ENCODE measurements at places on chromosomes 1 and 21.
A peak's percentile ranks its signal among the peaks of the same experiment; 100 is the strongest.

DNA sequence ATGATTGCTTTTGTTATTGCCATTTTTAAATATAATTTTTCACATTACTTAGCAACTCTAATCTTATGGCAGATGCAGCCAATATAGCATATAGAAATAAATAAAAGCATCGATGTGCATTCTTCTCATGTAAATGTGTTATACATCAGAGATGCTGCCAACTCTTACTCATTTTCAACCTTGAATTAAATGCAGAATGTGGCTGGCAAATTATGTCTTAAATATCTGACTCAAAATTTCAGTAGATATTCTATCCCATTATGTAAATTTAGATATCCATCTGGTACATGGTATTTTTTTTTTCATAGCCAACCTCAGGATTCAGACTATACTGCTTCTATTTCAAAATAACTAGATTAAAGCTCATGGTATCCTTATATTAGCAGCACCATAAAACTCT is 916.7 kb upstream of the TMPRSS15 start:
- DNase-seq, result no peak

GRCh38 chr1:6149597-6149996 is 30.5 kb downstream of the CHD5 start:
- no peak for DNase-seq

- no peak for DNase-seq
These were observed 120.5 kb downstream of the RUNX1 start for GRCh38 chr21:34928637-34929036.

DNA sequence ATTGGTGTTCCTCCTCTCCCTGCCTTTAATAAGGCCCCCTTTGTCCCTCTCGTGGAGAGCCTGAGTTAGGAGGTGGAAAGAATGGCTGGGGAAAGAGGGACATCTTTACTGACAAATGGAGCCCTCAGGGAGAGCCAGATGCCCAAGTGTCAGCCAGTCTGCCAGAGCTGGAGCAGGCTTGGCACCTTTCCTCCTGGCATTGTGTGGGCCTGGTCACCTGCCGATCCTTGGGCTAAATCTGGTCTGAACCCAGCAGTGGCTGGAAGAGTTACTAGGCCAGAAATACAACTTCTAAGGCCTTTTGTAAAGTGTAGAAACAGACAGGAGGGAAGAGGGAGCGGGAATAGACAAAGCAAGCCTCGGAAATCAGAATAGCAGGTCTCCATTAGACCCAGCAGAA is 24.9 kb downstream of the VANGL1 start:
- no peak for DNase-seq

- no peak for DNase-seq
These were observed 33.0 kb upstream of the ADARB1 start for GRCh38 chr21:45041351-45041805.

- no peak for DNase-seq
These were observed 738 bp downstream of the INTS7 start for GRCh38 chr1:212034516-212035122.

- no peak for DNase-seq
These were observed 735.8 kb downstream of the LTN1 start for GRCh38 chr21:28256837-28257236.

DNA sequence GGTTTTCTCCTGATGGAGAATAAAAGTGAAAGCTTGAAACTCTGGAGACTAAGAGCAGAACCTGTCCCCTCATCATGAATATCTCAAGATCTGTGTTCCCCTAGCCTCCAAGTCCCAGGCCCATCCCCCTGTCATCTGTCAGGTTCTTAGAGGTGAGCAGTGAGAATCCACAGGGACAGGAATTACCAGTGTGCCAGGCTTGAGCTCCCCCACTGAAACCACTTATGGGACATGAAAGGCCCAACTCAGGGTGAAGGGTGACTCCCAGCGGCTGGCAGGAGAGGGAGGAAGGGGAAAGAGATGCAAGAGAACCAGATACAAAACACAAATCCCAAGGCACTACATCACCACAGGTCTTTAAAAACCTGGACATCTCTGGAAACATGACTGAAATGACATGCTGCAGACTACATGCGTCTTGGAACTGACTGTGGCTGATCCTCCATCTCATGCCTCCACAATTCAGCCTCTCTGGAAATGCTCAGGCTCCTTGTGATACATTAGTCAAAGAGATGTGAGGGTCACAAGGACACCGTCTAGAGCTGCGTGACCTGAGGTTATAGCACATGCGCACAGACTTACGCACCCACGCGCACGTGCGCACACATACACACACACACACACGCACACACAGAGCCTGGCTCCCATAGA is 6.8 kb upstream of the LY9 start:
- DNase-seq, result no peak

- DNase-seq, result no peak
These were observed 34.2 kb downstream of the KRTAP10-1 start for GRCh38 chr21:44505673-44506278.

- DNase-seq, result no peak
These were observed 2.9 kb downstream of the KCNE1 start for GRCh38 chr21:34509151-34509550.

- DNase-seq, result no peak
These were observed 1012.7 kb downstream of the ADGRL2 start for GRCh38 chr1:82813386-82813785.

GRCh38 chr1:245874942-245875580 is 632.0 kb downstream of the SMYD3 start:
- DNase-seq, result peak; percentile 33

- DNase-seq, result no peak
These were observed 43.2 kb downstream of the LRRC71 start for GRCh38 chr1:156963621-156964020.

DNA sequence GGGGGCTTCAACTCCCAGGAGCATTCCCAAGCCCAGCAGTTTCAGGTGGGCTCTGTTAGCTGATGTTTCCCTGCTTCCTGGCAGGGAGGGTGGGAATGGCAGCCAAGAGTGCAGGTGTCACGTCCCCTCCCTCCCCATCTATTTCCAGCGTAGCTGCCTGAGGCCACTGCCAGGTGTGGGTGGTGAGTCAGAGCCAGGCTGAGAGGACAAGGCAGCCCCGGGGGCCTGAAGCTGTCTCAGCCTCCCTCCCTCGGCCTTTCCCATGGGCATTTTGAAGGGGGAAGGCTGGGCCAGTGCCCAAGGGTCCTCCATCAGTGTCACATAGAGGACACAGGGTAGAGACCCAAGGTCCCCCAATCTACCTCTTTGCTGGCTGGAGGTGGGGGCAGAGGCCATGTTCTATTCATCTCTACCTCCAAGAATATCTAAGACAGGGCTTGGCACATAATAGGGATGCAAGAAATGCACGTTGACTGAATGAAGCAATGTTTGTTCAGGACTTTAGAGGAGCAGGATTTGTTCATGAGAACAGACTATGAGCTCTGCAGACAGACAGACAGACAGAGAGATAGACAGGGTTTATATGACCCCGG is 34.4 kb upstream of the ID3 start:
- DNase-seq, result no peak

- DNase-seq, result no peak
These were observed 321.0 kb downstream of the LTN1 start for GRCh38 chr21:28671549-28672195.

DNA sequence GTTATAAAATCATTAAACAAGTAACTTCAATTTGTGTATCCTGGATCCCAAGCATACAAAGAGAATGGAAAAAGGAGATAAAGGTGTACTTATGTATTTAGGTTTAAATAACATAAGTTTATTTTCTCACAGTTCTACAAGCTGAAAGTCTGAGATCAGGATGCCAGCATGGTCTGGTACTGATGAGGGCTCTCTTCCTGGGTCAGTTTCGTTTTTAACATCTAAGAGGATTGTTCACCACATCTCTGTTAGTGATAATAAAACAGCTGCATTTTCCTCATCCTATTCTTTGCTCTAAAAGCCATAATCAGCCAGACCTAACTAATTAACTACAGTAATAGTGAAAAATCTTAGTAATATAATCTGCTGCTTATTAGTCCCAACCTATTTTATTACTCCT is 5.2 kb downstream of the EGLN1 start:
- no peak for DNase-seq

DNA sequence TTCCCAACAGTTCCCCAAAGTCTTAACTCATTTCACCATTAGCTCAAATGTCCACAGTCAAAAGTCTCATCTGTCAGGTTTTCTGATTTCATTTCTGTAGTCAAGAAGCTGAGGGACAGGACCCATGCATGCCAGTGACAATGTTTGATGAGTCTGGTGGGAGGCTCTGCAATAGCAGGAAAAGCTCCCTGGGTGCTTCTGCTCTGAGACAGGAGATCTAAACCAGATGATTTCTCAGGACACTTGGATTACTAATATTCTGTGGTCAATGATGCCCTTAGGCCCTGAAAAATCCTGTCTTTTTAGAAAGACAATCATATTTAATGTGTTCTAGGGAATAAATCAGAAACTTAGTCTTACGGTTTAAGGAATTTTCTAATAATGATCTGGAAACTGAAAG is 56.4 kb downstream of the PCBP3 start:
- no peak for DNase-seq

GRCh38 chr1:76153841-76154205 is 79.3 kb downstream of the ST6GALNAC3 start:
- no peak for DNase-seq

- DNase-seq, result no peak
These were observed 115.1 kb downstream of the PLPP3 start for GRCh38 chr1:56464294-56464693.

GRCh38 chr21:29018540-29018939 is 609 bp downstream of the RWDD2B start:
- DNase-seq, result no peak

DNA sequence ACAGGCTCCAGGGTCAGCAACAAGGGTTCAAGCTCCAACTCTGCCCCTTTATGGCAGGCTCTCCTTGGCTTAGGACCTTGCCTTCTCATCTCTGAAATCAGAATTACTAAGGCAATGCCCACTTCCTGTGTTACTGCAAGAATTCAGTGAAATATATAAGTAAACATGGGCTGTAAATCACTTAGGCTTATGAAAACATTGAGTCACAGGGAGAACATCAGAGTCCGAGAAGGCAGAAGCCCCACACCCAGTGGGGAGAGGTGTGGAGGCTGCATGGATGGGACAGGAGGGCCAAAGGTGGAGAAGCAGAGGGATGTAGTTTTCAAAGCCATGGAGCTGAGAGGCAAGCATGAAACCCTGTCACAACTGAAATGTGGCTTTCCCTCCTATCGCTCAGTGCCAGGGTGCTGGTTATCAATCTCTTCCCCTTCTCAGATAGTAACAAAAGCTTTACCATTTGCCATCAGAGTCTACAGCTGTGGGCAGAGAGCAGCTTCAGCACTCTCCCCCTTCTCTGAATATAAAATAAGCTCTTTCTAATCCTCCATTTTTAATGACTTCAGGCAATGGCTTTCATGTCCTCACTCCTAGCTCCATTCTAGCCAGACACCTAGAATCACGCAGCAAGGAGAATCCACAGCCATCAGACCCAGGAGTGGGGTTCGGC is 3.4 kb downstream of the RGS8 start:
- DNase-seq, result no peak

DNA sequence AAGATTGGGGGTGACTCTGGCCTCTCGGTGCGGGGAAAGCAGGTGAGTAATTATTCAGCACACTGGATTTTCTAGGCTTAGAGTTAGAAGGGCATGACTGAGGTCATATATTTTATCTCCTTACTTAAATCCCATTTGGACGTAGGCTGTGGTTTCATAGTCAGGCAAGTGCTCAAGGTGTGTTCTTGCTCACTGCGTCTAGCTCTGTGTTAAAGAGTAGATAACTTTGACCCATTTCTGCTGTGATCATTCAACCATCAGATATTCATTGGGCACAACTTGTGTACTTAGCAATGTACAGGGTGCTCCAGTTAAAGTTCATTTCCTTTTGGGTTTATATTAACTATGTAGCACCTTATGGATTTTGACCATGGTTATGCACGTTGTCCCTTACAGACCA is 14.6 kb downstream of the PFKFB2 start:
- DNase-seq, result no peak

GRCh38 chr1:156664046-156664766 is 13.0 kb downstream of the NES start:
- DNase-seq, result no peak

GRCh38 chr1:30318413-30318812 is 405.0 kb downstream of the MATN1 start:
- DNase-seq, result no peak

DNA sequence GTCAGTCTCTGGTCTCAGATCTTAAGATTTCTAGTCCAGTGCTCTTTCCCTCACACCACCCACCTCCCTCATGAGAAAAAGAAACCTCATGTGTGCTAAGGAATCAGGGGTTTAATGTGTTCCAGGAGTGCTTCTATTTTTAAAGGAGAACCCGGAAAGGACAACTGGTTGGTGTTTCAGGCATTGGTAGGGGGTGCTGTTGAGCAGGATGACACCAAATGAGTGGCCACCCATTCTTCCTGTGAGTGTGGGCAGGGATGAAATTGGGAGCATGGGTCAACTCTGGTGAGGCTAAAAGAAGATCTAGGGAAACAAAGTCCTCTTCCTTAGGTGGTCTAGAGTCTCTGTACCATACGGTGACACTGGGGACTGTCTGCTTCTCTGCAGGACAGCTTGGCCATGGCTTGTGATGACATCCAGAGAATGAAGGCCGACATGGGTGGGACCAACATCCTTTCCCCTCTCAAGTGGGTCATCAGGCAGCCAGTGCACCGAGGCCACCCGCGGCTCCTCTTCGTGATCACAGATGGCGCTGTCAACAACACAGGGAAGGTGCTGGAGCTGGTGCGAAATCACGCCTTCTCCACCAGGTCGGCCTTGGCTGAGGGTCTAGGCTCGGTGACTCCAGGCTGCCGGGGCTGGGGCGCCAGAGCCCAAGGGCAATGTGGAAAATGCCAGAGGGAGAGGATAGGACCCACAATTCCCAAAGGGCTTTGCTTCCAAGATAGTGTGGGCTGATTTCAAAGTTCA is 39.3 kb downstream of the VWA5B1 start:
- DNase-seq, result no peak

GRCh38 chr21:18524097-18524880 is 120.7 kb upstream of the TMPRSS15 start:
- no peak for DNase-seq

DNA sequence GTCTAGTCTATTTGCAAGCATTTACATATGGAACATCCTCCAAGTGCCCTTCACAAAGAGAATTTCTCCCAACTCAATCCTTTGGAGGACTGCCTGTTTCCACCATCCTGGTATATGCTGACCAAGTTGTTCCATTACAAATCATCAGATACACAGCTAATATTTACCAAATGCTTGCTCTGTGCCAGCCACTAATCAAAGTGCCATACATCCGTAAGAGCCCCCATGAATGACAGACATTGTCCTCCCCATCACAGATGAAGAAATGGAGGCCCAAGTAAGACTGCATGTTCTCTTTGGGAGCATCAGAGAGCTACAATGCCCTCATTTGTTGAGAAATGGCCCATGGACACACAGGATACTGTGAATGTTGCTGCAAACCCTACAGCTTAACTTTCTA is 130.0 kb upstream of the BACE2 start:
- DNase-seq, result no peak

GRCh38 chr1:53121319-53122172 is 20.9 kb downstream of the SLC1A7 start:
- DNase-seq, result no peak

GRCh38 chr1:93031711-93032110 is 47.4 kb upstream of the MTF2 start:
- DNase-seq, result no peak

All from right renal cortex interstitium (tissue), 3 donors.